ENCODE measurements at places on chromosomes 7 and 10. TPM values are rescaled to one million over a fixed set of nuclear protein-coding genes. Genes with fewer than 3 reads are reported as not detected.

The HOXA5 gene
- total RNA-seq: 1.7 TPM

The ACTR3C gene
- not detected for total RNA-seq

The TMEM72 gene
- total RNA-seq: not detected

The NXPH1 gene
- not detected for total RNA-seq

The INMT gene
- total RNA-seq: 0.03 TPM

The SLC12A9 gene
- total RNA-seq: 13.6 TPM

The NHLRC2 gene
- 19.4 TPM for total RNA-seq

The FXYD4 gene
- total RNA-seq: not detected

The SPDYE17 gene
- total RNA-seq: not detected

The CACNB2 gene
- total RNA-seq: not detected

The SUN3 gene
- not detected for total RNA-seq

The EXOC6 gene
- 6.8 TPM for total RNA-seq

DNA sequence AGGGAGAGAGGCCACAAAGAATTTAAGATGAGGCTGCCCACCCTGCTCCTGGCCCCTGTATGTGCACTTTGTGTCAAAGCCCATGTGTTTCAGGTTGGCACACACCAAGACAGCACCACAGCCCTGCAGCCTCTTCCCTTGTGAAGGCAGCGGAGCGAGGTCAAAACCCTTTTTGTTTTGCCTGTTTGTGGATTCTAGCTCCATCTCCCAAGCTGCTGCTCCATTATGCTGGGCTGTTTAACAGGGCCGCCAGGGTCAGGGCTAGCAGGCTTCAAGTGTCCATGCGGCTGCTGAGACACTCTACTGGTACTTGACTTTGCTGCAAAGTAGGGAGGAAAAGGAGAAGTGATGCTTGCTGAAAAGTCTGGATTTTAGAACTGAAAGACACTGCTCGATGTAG is 142.3 kb upstream of the EFCAB10 start:
- no peak for DNase-seq

DNA sequence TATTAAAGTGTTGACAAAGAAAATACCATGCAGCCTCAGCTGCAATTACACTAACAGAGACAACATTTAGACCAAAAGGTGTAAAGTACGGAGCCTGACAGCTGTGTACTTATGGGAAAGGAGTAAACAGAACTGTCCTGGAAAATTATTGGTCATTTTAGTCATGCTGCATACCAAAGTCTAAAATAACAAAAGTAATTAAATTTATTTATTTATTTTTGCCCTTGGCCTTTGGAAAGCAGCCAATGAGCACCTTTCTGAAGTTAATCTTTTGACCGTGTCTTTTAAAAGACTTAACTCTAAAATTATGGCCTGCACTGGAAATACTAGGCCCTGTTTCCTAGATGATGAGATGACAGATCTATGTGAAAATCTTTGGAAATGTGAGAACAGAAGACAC is 597.6 kb downstream of the NXPH1 start:
- DNase-seq: no peak

GRCh38 chr7:151080067-151080521 is 515 bp downstream of the FASTK start:
- DNase-seq: no peak

- no peak for DNase-seq
Observed at GRCh38 chr7:116139007-116139406, 71.3 kb upstream of the TES start.

GRCh38 chr7:141541375-141541774 is 9.8 kb upstream of the AGK start:
- no peak for DNase-seq

- no peak for DNase-seq
Observed at GRCh38 chr10:128098631-128099030, 27.6 kb downstream of the MKI67 start.

- no peak for DNase-seq
Observed at GRCh38 chr7:137625197-137625596, 221.6 kb downstream of the DGKI start.

DNA sequence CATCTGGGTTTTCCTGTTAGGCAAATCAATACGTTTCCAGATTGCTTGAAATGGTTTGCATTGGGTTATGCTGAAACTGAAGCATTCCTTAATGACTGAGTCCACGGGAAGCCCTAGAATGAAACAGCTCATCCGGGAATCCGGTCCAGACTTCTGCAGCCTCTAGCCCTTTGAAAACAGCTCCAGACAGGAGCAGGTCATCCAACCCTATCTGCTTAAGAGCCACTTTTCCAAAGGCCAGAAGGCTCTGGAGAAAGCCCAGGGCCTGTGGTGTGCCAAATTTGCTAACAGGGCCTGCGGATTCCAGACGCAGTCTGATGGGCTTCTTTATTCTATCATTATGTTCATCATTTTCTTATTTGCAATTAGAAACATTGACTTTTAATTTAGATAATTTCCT is 265.4 kb downstream of the SKIDA1 start:
- DNase-seq: peak; percentile 44

DNA sequence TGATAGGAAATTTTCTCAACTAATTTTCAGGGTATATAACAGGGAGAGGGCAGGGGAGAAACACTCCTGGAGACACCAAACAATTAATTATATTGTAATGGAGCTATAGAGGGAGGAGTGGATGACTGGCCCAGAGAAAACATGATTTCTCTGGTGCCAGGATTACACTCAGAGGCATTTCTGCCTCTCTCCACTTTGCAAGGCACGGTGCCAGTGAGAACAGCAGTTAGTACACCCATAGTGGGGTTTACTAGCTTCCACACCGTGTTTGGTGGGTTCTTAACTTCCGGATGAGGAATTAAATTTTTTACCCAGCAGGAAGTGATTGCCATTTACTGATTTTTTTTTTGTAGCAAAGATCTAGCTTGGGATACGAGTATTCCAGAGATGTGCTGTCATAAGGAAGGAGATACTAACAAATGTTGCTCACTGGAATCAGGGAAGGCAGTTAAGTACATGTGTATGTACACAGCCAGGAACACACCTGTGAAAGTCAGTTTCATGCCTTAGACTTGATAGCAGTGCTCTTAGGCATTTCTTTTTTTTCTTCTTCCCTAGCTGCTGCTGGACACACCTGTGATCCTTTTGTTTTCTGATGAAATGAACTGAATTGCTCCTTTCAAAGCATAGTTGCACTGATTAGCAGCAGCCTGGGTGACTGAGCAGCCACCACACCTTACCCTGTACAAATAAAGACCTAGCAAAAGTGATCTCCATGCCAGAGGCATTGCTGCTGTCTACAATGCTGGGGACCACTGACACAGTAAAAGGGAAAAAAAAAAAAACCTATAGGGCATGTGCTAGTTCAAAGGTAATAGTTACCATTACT is 58.1 kb downstream of the POLL start:
- DNase-seq: no peak

- no peak for DNase-seq
Observed at GRCh38 chr7:77430927-77431326, 14.8 kb upstream of the GSAP start.

GRCh38 chr10:109765838-109766237 is 157.5 kb downstream of the XPNPEP1 start:
- no peak for DNase-seq

GRCh38 chr7:36281945-36282717 is 107.5 kb upstream of the ANLN start:
- DNase-seq: no peak

- DNase-seq: no peak
Observed at GRCh38 chr10:26509307-26509706, 71.2 kb downstream of the APBB1IP start.

DNA sequence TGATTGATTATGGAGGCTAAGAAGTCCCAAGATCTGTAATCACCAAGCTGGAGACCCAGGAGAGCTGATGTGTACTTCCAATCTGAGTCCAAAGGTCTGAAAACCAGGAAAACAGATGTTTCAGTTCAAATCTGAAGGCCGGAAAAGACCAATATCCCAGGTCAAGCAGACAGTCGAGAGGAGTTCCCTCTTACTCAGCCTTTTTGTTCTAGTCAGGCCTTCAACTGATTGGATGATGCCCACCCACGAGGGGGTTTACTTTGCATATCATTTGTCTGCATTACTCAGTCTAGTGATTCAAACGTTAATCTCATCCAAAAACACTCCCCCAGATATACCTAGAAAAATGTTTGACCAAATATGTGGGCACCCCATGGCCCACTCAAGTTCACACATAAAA is 7.4 kb upstream of the ARID5B start:
- no peak for DNase-seq

DNA sequence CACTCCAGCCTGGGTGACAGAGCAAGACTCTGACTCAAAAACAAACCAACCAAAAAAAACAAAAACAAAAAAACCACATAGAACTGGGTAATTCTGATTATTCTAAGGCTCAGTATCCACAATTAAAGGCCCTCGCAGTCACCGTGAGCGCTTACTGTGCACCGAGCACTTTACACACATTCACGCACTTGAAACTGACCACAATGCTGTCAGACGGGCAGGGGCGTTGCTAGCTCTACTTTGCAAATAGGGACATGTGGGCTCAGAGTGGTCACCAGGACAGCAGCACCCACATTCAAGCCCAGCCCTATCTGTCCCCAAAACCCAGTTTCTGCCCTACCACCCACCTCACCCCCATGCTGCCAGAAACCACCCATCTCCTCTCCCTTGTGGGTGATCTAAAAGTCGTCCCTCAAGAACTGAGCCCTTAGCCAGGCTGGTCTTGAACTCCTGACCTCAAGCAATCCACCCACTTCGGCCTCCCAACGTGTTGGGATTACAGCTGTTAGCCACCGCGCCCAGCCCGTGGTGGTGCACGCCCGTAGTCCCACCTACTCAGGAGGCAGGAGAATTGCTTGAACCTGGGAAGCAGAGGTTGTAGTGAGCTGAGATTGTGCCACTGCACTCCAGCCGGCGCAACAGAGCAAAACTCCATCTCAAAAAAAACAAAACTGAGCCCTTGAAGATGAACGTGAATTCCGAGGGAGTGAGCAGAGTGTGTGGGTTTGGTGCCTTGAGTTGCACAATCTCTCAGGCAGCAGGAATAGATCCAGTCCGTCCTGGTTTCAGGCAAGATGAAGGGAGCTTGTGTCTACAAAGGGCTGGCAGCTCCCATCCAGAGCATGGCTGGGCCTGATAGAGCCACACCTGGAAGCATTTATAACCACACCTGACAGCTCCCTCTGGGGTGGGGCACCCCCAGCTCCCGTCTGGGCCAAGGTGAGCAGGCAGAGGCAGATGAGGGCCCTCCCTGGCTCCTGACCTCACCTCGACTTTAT is 5.4 kb upstream of the HSPB1 start:
- DNase-seq: no peak

- no peak for DNase-seq
Observed at GRCh38 chr7:139702811-139703486, 74.8 kb downstream of the HIPK2 start.

DNA sequence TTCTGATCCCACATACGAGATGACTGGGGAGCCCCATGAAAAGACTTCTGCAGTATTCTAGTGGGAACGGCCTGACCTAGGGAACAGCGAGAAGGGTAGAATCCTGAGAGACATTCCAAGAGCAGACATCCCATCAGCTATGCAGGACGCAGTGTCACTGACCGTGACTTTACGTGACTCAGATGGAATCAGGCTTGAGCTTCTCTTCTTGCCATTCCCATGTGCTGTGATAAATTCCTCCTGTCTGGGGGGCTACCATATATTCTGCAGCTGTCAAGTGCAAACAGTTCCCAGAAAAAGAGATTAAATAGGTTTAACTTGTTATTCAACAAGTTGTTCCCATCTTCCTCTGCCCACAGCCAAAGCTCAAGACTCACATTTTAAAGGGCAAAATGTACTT is 73.1 kb upstream of the PDE1C start:
- no peak for DNase-seq

DNA sequence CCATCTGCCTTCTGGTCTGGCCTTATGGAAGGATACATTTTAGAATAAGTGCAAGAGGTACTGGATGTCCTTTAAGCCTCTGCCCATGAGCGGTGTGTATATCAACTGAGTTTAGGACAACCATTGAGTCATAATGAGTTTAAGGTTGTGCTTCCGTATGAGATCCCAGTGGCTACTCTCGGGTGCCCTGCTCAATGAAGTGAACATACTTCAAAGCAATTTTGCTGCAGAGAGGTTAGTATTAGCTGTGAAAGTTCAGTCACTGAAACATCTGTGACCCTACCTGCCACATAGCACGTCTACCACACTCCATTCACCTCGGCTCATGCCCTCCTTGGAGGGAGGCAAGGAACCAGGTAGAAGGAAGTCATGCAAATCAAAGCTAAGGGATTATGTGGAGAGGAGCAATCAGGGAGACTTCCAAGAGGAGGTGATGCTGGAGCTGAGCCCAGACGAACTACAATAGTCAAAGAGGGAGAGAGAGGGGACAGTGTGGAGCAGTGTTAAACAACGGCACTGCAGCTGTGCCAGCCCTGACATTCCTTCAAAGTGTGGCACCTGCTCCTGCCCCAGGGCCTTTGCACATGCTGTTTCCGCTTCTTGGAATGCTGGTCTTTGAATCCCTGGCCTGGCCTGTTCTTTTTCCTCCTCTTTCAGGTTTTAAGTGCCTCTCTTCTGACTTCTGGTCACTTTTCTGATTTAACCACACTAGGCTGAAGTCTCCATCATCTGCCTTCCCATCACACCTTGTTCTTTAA is 25.4 kb downstream of the BTBD16 start:
- DNase-seq: no peak

DNA sequence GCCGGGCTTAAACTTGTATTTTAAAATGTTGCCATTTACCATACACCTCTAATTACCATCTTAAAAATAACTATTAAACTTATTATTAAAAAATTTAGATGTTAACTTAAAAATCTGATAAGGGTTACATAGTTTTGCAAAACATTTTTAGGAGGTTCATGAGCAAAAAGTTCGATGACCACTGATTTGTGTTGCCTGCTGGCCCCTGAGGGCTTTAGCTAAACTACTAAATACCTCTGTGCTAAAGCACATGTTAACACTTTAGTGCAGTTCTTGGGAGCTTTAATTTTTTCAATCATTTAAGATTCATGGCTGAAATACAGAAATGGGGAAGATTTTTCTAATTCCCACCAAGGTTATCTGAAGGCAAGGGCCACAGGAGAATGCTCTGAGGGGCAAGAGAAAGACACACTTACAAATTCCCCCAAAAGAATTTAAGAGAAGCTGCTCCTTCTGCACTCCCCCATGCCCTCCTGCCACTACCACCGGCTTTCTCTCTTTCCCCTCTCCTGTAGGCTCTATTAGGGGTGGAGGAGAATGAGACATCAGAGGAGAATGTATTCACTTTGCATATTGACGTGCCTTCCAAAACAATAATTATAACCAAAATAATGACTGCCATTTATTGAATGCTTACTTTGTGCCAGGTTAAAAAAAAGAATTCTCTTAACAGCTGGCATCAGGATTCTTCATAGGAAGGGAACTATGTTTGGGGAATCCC is 106.2 kb downstream of the RTKN2 start:
- DNase-seq: no peak
